Activated CD4-positive, alpha-beta T cell treated with anti-CD3 and anti-CD28 coated beads, Interleukin-2, amount 10 ng/mL, durations not matched to agents 7 days and 5 days (primary cell): ENCODE measurements at places on chromosomes 6 and 20.

DNA sequence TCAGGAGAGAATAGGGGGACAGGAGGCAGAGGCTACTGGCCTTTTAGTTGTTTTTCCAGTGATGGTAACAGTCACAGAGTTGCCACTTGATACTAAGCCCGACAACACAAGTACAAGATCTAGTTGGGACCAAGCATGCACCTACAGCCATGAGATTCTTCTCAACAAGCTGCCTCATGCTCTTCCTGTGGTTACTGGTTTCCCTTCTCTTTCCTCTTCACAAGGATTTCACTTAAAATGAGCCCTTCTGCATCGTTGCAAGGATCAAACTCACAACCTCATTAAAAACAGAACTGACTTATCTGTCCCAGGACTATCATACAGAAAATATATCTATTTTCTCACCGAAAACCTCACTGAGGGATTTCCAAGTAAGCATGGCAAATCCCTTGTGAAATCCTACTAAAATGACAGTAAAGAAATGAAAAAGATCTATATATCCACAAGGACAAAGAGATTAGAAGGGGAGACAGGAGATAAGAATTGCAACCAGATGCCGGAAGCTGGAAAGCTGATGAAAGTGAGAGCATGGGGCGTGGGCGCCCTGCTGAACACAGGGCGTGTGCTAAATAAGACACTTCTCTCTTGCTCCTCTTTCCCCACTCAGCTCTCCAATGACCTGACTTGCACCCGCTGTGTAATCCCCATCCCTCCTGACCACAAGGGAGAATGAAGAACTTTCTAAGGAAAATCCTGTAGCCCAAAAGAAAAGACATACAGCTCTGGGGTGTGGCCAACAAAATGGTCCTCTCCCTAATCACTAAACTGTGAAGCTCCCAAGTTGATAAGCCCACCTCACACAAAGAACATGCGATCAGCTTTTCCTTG, 13.4 kb downstream of the MTFR2 start:
- no peak for DNase-seq
- no peak overlapping the region for H3K4me3 ChIP-seq
- no peaks in the 10 kb centered on the region for H3K27me3 ChIP-seq
- H3K36me3 ChIP-seq: peaks cover 57% of the 10 kb centered on the region
- peak overlapping the region; percentile 58 for H3K27ac ChIP-seq

DNA sequence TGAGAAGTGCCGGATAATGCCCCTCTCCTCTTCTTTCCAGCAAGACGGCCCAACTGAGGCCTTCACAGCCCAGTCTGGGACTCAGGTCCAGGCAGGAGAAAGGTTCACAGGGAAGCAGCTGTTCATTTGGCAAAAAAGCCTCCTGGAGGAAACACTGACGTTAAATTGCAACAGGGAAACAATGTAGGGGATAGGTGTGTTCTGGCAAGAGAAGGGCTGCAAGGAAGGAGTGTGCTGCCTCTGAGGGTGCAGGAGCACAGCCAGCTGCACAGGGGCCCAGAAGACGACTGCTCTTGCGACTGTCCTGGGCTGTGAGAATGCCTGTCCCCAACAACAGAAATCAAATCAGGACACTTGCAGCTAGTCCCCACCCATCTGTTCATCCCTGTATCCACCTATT, 70.6 kb upstream of the PMEPA1 start:
- H3K27ac ChIP-seq: no peak overlapping the region
- H3K36me3 ChIP-seq: no peaks in the 10 kb centered on the region
- H3K4me3 ChIP-seq: no peak overlapping the region
- no peak for DNase-seq
- H3K4me1 ChIP-seq: no peaks in the 10 kb centered on the region

DNA sequence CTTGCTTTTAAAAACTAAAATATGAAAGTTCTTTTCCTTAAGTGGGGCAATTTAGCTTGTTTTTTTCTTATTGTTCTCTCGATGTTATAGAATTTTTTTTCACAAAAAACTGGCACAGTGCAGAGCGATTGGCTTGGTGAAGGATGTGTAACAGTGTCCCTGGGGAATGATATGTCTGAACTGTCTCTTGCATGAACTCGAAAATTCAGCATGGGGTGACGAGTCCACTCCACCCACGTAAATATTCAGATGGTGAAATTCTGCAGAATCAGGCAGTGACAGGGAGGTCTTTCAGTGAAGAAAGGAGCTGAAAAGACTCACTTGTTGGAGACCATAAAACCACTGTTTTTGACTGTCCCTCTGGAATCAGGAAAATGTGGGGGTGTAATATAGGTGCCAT, 505.3 kb downstream of the MMUT start:
- no peaks in the 10 kb centered on the region for H3K36me3 ChIP-seq
- no peak overlapping the region for H3K4me3 ChIP-seq
- H3K4me1 ChIP-seq: no peaks in the 10 kb centered on the region

DNA sequence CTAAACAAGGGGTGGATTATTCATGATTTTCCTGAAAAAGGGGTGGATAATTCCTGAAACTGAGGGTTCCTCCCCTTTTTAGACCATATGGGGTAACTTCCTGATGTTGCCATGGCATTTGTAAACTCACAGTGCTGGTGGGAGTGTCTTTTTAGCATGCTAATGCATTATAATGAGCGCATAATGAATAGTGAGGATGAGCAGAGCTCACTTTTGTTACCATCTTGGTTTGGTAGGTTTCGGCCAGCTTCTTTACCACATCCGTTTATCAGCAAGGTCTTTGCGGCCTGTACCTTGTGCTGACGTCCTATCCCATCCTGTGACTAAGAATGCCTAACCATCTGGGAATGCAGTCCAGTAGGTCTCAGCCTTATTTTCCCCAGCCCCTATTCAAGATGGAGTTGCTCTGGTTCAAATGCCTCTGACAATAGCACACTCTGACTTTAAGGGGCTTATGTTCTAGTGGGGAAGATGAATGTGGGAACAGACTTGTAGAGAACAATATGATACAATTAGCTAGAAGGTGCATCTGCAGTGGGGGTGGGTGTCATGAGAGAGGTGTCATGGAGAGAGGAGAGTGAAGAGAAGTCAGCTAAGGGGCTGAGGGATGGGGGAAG, 4.2 kb upstream of the GPR31 start:
- DNase-seq: no peak
- peaks cover 3% of the 10 kb centered on the region for H3K27me3 ChIP-seq
- no peaks in the 10 kb centered on the region for H3K4me1 ChIP-seq
- H3K27ac ChIP-seq: no peak overlapping the region

DNA sequence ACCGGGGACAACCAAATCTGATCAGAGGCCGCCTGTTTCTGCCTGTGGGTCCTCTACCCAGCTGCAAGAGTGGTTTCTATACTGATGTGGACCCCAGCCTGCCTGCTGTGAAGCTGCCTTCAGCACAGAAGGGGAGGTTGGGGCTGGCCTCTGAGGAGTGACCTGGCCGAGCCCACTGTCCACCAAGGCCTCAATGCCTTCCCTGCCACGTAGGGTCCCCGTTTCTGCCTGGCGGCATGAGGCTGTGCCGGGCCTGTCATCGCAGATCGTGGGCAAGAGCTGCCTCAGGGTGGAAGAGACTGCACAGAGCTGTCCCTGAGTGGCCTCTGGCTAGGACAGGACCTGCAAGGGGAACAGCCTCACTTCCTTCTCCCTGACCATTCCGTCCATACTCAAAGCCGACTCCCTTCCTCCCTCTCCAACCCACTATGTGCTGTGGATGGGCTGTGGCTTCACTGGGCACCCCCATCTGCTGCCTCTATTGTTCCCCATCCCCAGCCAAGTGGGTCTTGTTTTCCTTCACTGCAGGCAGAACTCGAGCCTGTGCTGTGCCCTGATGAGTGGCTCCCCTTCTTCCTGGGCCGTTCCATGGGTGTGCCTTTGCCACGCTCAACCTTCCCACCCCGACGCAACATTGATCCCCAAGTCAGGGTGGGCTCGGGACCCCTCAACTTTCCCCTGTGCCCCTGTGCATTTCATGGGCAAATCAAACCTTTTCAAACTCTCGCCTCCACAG, 60.3 kb downstream of the ERMARD start:
- no peak for DNase-seq
- H3K27ac ChIP-seq: no peak overlapping the region
- H3K4me1 ChIP-seq: peaks cover 10% of the 10 kb centered on the region
- H3K27me3 ChIP-seq: peaks cover 30% of the 10 kb centered on the region
